HS-27A (cell line): ENCODE measurements at places on chromosomes 3 and 15.

- peak; percentile 7 for DNase-seq
Measured at GRCh38 chr3:158313338-158313927, 203.5 kb downstream of the RSRC1 start.

DNA sequence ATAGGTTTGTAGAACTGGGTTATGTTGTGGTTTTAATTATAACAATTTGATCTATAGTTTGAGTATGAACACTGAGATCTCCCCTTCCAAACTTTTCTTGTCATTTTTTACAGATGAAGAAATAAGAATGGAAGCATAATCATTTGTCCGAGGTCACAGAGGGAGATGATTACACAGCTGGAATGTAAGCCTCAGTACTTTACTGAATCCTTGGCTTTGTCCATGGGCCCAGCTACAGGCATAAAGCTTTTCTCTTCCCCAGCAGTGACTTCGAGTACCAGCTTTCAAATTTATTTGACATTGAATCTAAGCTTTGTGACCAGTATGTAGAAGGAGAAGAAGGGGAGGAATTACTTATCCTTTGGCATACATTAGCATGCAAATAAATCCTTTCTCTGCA, 80.9 kb upstream of the DCBLD2 start:
- no peak for DNase-seq

GRCh38 chr15:78312536-78312935, 13.1 kb upstream of the SKIC8 start:
- DNase-seq, result no peak

DNA sequence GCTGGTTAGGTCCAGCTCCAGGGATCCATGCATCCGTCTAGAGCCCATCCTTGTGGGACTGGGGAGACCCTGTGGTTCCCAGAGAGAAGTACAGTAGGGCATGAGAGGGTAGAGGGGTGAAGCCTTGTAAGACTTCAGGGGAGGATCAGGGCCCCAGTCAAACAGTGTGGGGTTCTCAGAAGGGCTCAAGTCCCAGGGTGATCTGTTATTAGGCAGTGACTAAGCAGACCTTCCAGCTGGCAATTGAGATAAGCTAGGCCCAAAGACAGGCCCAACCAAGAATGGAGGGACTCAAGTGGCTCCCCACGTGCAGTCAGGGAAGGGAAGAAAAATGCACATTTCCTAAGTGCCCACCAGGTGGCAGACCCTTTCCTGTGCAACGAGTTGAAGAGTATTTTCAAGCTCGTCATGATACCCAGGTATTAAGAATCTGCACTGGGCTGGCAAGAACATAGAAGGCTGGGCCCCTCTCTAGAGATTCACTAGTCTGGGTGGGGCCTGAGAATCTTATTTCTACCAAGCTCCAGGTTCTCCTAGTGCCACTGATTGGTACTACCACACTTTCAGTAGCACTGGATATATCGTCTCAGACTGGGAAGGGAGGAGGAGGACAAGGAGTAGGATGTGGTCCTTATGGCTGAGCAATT, 240.8 kb downstream of the NR1D2 start:
- peak; percentile 69 for DNase-seq

GRCh38 chr15:98127586-98127985, 167.1 kb downstream of the ARRDC4 start:
- DNase-seq, result no peak

DNA sequence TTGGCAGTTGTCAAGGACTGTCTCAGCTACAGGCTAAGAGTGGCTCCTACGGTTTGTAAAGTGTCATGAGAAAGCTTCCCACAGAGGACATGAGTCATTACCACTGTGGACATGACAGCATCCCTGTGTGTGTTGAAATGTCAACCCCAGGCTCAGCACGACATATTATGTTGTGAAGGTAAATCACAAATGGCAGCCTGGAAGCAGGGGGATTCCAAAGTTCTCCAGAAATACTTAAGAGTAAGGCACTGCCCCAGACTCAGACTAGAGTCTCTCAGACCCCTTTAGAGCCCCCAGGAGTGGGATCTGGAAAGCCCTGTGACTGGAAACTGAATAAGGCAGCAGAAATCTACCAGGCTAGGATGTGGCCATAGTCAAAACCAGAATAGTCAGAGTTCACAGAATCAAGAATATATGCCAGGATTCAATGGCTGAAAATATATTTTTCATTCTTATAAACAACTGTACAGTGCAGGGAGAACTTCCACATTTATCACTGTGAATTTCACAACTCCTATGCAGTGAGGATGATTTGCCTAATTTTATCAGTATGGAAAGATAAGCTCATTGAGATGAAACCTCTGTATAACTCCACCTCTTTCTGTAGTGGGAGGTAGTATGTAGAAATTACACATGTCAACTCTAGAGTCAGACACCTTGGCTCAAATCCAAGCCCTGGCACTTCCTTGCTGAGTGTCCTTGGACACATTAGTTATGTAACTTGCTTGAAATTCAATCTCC, 237.1 kb upstream of the CFAP20DC start:
- no peak for DNase-seq

GRCh38 chr3:176623468-176624150, 573.7 kb downstream of the TBL1XR1 start:
- DNase-seq, result no peak

- no peak for DNase-seq
Measured at GRCh38 chr15:39629906-39630305, 49.0 kb downstream of the THBS1 start.

- no peak for DNase-seq
Measured at GRCh38 chr3:48684480-48685143, 1.1 kb downstream of the NCKIPSD start.

DNA sequence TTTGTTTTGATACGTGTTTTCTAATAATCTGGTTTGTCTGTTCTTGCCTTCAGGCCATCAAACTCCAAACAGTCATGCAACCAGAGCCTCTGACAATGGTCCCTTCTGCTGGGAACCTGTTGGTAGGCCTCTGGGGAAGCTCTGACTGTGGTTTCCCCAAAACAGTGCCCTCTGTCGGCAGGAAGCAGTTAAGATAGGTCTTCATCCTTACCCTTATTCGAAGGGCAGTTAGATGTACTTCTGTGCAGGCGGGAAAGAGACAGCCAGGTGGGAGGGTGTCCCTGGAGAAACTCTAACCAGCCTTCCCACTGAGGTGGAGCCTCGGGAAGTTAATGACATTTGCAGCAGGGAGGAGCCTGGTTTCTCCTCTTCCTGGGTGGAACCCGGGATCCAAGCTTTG, 81.6 kb upstream of the CHMP2B start:
- peak; percentile 48 for DNase-seq

DNA sequence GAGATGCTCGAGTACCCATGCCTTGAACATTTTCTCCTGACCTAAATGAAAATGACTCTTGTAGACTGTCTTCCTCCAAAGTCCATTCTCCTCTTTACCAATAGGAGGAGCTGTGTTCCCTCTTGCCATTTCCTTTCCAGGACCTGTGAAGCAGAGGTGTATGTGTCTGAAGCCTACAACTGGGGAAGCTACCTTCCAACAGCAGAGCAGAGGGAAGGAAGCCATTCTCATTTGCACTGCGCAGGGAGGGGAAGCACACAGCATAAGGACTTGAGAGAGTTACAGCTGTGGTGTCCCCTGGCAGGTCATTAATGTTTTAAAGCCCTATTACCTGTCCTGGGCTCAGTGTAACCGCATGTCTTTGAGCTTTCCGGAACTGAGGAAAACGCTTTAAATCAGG, 38.7 kb downstream of the HSPBAP1 start:
- no peak for DNase-seq

DNA sequence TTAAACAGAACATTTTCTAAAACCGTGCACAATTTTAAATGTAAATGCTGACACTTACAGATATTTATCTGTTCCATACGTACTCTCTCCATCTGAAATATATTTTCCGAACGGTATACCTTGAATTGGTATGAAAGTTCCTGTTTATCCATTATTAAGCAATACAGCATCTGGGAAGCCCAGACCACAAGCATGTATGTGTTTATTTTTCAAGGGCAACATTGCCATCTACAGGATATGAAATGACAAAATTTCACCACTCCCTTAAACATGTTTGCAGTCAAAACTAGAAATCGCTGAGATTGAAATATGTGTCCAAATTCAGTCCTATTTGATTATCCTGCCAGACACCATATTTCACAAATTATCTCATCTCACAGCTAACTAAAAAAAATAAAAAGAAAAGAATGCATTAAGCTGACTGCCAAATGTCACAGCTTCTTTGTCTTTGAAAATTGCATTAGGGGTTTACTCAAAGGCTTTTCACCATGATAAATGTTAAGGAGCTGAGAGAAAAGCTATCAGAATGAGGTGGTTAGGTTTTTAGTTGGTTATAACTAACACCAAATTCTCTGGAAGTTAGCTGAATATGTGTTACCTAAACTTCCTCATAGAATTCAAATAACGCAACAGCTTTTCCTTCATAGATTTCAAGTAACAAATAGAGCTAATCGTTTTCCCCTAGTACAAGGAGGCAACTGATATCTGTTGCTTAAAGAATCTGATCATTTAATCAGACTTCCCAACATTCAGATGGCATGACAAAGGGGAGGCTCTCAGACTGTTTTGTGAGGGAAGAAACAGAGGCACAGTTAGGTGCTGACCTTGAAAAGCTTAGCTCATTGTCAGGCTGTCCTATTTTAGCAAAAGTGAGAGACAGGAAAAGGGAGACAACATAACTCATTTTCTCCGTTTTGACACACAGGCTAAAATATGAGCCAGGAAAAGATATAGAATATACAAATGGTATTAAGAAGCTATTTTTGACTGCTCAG, 533.1 kb downstream of the TBL1XR1 start:
- DNase-seq, result no peak

DNA sequence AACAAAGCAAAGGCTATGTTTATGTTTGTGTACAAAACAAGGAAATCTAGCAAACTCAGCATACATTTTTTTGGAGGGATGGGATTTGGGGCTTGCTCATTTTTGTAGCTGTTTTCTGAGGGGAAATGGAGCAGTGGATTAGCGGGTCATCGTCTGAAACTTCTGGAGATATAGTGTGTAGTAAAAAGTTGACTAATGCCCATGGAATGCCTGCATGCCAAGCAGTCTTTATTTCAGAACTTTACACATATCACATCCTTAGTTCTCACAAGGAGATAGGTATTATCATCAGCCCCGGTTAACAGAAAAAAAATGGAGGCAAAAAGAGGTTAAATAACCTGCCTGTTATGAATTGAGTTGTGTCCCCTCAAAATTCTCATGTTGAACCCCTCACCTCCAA, 47.1 kb downstream of the ATP13A4 start:
- DNase-seq, result no peak

DNA sequence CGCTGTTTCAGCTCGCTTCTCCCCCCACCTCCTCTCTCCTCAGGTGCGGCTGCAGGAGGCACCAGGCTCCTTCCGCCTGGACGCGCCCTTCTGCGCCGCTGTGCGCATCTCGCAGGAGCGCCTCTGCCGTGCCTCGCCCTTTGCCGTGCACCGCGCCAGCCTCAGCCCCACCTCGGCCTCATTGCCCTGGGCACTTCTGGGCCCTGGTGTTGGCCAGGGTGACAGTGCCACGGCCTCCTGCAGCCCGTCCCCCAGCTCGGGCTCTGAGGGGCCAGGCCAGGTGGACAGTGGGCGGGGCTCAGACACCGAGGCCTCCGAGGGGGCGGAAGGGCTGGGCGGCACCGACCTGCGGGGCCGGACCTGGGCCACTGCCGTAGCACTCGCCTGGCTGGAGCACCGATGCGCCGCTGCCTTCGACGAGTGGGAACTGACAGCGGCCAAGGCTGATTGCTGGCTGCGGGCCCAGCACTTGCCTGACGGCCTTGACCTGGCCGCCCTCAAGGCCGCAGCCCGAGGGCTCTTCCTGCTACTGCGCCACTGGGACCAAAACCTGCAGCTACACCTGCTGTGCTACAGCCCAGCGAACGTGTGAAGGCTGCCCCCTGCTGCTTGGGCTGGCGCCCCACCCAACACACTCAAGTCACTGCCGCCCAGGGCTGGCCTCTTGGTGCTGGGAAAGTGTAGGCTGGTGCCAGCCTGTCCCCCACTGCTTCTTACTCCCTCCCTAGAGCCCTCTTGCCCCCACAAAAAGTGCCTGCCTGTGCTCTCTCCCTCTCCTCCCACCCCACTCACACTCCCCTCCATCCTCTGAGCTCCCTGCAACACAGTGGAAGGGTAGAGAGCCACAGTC, 7.1 kb downstream of the ALG3 start:
- no peak for DNase-seq
